OCI-M1 (cell line): ENCODE measurements at places on chromosomes 3 and 15.

GRCh38 chr15:73030122-73030679 lies 22.1 kb upstream of the NEO1 start:
- peak; percentile 73 for DNase-seq

DNA sequence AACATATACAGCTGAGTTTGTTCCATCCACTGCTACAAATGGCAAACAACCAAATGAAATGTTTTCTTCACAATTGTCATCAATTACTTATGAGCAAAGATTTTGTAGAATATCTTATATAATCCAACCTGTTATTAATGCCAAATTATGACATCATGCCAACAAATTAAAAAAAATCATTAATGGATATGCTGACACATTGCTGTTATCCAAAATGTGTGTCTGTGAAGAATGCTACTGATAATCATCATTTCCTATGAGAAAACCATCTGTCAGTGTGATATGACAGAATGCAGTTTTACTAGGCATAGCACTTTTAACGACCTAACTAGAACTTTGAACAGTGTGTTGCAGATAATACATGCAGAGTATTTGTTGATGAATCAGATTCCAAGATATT lies 556.5 kb upstream of the KCNMB2 start:
- DNase-seq: no peak

DNA sequence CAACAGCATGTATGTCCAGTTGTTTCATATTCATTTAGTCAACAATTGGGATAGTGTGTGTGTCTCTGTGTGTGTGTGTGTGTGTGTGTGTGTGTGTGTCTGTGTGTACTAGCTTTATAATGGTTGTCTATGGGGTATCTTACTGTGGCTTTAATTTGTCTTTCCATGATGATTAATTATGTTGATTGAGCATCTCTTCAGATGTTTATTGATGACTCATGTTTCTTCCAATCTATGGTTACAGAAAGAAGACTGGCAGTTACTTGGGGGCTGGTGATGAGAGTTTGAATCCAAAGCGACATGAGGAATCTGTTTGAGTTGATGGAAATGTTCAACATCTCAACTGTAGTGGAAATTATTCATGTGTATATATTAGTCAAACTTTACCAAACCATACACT lies 440.1 kb downstream of the ZNF385D start:
- DNase-seq: no peak

DNA sequence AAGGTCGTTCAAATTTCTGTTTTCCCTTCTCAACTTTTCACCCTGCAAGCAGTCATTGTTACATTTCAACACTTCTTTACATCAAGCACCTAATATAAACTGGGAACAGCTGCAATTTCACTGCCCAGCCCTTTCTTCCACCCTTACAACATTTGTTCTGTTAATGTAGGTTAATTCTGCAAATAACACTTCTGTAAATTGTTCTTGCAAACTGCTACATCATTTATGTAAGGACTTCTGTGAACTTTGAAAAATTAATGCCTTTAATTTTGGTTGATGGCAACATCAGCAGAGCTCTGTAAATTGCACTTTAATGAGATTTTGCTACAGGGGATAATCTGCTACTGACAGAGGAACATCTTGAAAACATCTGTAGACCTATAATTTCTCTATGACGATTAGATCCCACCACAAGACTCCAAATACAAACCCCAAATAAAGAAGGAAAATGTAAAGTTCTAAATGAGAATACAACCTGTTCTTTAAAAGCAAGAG lies 93.5 kb downstream of the ZIC4 start:
- no peak for DNase-seq

GRCh38 chr3:69806735-69807438 lies 67.6 kb downstream of the MITF start:
- no peak for DNase-seq

GRCh38 chr3:172627057-172627809 lies 83.6 kb downstream of the NCEH1 start:
- DNase-seq: peak; percentile 56

GRCh38 chr3:146953511-146953981 lies 348.4 kb upstream of the PLSCR5 start:
- DNase-seq: no peak

GRCh38 chr3:193560091-193560490 lies 5.4 kb upstream of the ATP13A4 start:
- DNase-seq: no peak
